ENCODE measurements at places on chromosomes 3 and 15. TPM values are rescaled to one million over a fixed set of nuclear protein-coding genes. Genes with fewer than 3 reads are reported as not detected.

- DNase-seq, result no peak
Observed at GRCh38 chr15:56325186-56325585, 40.0 kb upstream of the TEX9 start.

- DNase-seq, result no peak
Observed at GRCh38 chr15:79008659-79009058, 63.8 kb upstream of the CTSH start.

The C3orf20 gene
- total RNA-seq, result 0.04 TPM

The OIP5 gene
- total RNA-seq, result 0.21 TPM

DNA sequence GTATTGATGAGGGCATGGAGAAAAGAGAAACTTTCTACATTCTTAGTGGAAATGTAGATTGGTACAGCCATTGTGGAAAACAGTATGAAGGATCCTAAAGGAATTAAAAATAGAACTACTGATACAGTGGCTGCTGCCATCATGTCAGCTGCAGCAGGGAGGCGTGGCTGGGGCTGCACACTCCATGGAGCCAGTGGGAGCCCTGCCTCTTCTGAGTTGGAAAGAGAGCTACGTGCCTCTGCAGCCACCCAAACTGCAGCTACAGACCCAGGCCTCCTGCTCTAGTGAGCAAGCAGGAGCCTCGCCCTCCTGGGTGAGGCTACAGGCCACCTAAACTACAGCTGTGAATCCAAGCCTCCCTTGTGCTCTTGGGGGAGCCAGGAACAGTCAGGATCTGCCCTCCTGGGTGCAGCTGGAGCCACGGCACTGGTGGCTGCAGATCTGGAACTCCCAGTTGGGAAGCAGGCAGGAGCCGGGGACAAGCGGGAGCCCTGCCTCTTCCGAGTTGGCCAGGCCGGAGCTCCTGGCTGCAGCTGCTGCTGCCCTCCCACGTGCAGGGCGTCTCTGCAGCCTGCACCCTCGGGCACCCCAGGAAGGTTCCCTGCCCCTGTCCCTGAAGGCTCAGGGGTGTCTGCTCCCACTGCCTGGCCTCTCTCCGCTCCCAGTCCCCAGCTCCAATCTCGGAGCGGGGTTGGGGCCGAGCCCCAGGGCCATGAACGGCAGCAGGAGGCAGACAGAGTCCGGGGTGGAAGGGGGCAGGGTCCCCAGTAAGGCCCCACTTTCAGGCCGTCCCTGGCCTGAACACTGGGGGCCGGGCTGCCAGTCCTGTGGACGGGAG lies 64.5 kb downstream of the THBS1 start:
- DNase-seq, result no peak

The ACP3 gene
- 1.9 TPM for total RNA-seq

- DNase-seq, result no peak
Observed at GRCh38 chr3:183809270-183809669, 16.1 kb downstream of the MAP6D1 start.

DNA sequence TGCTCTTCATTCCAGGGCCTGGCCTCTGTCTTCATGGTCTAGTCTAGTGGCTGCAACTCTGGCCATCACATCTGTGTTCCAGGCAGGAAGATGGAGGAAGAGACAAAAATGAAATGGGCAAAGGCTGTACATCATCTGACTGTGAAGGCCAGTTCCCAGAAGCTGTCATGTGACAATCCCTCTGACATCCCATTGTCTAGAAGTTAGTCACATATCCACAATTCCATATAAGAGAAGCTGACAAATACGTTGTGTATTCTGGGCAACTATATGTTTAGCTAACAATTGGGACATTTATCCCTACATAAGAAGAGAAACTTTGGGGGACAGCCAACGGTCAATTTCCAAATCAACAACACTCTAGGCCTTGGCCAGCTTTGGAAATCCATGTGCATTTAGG lies 34.5 kb upstream of the C3orf70 start:
- DNase-seq, result no peak

The CHRFAM7A gene
- 2.1 TPM for total RNA-seq

The PPP1R14D gene
- total RNA-seq, result not detected

The CCR1 gene
- total RNA-seq, result 0.59 TPM

The TRA2B gene
- 47.9 TPM for total RNA-seq

DNA sequence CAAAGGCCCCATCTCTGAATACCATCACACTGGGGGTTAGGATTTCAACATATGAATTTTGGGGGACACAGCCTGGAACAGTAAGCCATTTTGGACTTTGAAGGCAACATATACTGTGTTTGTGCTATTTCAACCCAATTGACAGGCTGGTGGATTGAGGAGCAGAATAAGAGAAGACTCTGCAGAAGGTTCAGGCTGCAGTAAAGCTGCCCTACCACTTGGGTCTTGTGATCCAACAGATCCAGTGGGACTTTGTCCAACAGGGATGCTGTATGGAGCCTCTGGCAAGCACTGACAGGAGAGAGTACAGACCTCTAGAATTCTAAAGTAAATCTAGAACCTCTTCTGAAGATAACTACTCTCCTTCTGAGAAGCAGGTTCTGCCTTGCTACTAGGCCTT lies 1.1 kb upstream of the BCL2L10 start:
- DNase-seq, result no peak

The PGBD4 gene
- 1.1 TPM for total RNA-seq

GRCh38 chr3:129605922-129606635 lies 397 bp downstream of the PLXND1 start:
- no peak for DNase-seq

DNA sequence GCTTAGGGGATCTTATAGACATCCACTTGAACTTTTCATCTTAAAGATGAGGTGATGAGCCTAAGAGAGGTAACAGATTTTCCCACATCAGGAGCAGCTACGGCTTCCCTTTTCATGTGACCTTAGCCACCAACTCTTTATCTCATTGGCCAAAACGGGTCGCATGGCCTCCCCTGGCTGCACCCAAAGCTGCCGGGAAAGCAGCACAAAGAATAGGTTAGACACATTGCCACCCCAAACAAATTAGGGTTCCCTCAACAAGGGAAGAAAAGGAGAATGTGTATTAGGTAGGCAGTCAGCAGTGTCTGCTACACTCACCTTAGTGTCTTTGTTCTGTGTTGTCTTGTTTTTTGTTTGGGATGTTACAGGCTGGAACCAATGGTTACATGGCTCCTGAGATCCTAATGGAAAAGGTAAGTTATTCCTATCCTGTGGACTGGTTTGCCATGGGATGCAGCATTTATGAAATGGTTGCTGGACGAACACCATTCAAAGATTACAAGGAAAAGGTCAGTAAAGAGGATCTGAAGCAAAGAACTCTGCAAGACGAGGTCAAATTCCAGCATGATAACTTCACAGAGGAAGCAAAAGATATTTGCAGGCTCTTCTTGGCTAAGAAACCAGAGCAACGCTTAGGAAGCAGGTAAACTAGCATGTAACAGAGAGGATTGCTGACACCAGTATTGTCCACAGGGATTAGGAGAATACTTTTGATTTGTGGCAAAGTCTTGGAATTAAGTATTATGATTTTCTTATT lies 44.2 kb downstream of the GRK7 start:
- no peak for DNase-seq

The SLC28A1 gene
- total RNA-seq, result 0.21 TPM

The RHO gene
- total RNA-seq, result not detected

The IL16 gene
- total RNA-seq, result 1.9 TPM

GRCh38 chr3:137761099-137761562 lies 3.0 kb upstream of the SOX14 start:
- no peak for DNase-seq

DNA sequence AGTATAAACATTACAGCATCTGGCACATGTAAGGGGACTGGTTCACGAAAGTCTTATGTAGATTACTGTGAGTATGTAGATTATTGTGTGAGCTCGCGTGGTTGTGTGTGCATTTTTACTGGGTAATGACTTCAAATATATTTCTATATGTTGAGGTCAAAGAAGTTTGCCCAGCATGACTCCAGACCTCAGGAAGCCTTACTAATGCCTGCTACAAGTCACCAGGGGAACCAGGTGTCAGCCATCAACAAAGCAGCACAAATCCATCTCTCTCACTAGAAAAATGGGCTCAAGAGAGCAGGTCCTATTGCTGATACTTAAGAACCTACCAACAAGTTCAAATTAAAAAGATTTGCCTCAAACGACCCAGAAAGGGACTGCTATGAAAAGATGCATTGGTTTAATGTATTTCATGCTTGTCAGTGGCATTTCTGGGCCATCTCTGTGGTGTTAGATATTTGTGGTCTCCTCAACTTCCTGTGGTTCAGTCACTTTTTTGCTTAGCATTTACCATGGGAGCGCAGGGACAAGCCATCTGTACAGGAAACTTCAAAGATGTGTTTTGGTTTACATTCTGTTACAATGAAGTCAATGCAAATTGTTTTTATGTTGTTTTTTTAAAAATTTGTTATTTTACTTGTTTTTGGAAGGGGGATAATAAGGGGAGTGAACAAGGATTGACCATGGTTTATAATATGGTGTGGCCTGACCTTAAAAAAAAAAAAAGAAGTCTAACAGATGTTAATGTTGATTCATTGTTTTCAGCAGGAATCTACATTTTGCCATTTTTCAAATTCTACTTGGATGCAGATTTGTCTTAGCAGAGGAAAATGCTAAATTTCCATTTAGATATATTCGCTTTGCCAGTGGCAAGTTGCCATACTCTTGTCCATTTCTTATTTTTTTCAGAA lies 172.1 kb upstream of the ADAMTS9 start:
- DNase-seq, result no peak

The ADAMTS7 gene
- 0.79 TPM for total RNA-seq

DNA sequence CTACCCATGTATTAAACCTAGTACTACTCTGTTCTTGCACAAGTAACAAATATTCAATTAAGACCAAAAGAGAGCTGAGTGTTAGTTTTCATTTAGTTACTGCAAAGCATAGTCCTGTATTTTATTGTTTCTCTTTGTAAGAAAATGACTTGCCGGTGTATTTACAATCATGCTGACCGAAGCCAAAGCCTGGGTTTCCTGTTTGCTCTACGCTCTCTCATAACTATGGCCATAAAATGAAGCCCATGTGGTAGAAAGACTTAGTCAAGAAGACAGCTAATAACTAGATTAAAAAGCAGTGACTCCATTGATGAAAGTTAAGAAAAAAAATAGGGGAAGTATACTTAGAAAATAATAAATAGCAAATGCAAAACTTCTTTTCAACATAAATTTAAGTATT lies 479.9 kb downstream of the CNTN4 start:
- DNase-seq, result no peak

- DNase-seq, result no peak
Observed at GRCh38 chr3:99639579-99639978, 1.2 kb downstream of the COL8A1 start.

DNA sequence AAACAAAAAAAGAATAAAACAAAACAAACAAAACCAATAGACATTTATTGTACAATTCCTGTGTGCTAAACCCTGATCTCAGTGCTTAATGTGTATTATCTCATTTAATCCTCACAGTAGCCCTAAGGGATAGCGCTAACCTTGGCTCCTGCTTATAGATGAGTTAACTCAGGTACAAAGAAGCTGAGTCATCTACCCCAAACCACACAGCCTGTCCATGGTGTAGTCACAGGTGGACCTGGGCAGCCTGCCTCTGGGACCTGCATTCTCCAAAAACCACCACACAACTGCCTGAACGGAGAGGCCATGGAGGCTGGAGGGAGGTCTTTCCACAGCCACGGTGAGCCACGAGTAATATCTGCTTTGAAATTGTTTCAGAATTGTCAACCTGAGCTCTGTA lies 5.5 kb upstream of the CLN6 start:
- DNase-seq, result no peak

- no peak for DNase-seq
Observed at GRCh38 chr3:198061119-198062067, 101.4 kb downstream of the LMLN start.

GRCh38 chr3:49930922-49931321 lies 1.3 kb upstream of the MON1A start:
- DNase-seq, result peak; percentile 42

The OCA2 gene
- 0.12 TPM for total RNA-seq

DNA sequence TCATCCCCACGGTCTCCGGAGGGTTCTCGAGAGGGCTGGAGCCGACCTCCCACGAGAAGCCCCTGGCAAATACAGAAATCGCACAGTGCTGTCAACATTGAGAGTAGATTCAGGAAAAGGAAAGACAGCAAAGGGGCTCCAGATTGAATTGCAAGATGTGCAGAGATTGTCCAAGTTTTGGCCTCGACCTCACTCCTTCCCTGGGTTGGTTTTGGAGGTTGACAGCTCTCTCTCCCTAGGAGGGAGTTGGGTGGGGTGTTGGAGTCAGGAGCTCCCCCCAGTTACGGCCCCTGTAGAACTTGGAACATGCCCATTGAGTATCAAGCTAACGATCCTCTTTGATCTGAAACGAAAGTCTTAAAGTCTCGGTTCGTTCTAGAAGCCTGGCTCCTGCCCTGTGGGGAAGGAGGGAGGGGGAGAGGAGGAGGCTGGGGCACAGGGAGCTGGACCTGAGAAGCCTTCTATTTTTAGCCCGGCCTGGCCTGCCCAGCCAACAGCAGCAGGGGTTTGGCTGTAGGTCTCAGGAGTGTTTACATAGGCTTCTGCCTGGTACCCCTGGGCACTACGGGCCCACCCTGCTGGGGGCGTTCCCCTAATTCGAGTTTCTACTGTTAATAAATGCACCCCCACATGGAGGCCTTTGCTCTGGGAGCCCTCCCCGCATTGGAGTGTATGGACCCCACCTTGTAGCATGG lies 672 bp upstream of the KY start:
- peak; percentile 28 for DNase-seq

The ANKRD34C gene
- total RNA-seq, result 0.05 TPM

DNA sequence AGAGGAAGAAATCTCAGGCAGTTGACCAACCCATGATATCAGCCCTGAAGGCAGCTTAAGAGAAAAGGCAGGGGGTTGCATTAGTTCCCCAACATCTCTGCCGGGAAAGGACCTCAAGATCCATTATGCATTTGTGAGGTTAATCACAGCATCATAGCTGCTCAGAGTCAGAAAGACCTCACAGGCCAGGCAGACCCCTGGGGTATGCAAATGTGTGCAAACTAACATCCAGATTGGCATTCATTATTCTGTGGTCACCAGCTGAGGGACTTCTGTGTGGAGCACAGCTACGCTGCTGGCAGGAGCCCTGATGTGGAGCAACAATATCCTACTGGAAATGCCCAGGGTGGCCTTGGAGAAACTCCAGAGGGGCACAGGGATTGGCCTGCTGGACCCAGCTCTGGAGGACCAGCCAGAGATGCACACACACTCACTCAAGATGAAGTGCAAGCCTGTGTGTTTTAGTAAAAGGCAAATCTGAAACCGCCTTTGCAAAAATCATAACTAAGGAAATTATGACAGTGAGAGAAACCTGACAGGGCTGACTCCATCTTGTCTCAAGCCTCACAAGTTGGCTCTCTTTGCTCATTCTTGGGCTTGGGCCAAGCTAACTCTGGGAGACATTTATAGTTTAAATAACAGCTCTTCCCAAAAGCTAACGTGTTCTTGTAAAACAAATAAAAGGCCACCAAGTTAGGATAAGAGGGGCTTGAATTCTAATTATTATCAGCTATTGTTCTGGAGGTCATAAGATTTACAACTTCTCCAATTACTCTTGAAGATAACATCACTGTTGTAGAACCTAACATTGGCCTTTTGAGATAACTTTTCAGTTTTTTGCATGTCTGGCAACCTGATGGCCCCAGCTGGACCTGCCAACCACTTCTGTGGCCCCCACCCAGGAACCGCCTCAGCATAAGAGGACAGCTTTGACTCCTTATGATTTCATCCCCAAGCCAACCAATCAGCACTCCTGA lies 257.1 kb downstream of the UACA start:
- no peak for DNase-seq

- no peak for DNase-seq
Observed at GRCh38 chr3:67030785-67031740, 33.0 kb downstream of the KBTBD8 start.

Measured in pancreas (tissue), 10 donors.